Adrenal gland (tissue), 19 donors: ENCODE measurements at places on chromosomes 11 and 22. TPM values are rescaled to one million over a fixed set of nuclear protein-coding genes. Genes with fewer than 3 reads are reported as not detected.

GRCh38 chr11:78039919-78040671 lies 17.0 kb upstream of the KCTD14 start:
- peak; percentile 83 for DNase-seq
- H3K4me1 ChIP-seq, result peaks cover 24% of the 10 kb centered on the region
- no peaks in the 10 kb centered on the region for H3K36me3 ChIP-seq
- H3K4me3 ChIP-seq, result no peak overlapping the region
- H3K27me3 ChIP-seq, result no peaks in the 10 kb centered on the region

- H3K36me3 ChIP-seq, result no peaks in the 10 kb centered on the region
- no peak overlapping the region for H3K4me3 ChIP-seq
- DNase-seq, result peak; percentile 35
- no peak overlapping the region for H3K27ac ChIP-seq
Measured at GRCh38 chr11:128734103-128734831, 40.4 kb downstream of the FLI1 start.

DNA sequence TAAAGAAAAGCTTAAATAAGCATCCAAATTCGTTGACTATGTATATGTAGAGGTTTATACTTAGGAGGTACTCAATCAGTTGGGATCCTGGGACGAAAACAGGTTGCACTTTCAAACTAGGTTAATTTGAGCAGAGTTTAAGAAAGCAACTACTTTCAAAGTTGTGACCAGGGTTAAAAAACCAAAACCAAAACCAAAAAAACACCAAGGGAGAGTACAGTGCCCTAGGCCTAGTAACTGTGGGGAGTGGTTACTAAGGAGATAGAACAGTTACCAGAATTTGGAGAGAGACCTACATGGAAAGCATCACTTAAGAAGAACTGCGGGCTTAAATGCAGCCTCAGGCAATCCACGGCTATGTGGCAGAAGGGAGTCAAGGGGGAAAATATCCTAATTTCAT lies 148.3 kb downstream of the JRKL start:
- no peak overlapping the region for H3K27ac ChIP-seq
- no peaks in the 10 kb centered on the region for H3K36me3 ChIP-seq
- H3K27me3 ChIP-seq, result no peaks in the 10 kb centered on the region
- no peak overlapping the region for H3K4me3 ChIP-seq
- peaks cover 6% of the 10 kb centered on the region for H3K4me1 ChIP-seq
- DNase-seq, result no peak

- H3K27ac ChIP-seq, result no peak overlapping the region
- no peak for DNase-seq
- no peaks in the 10 kb centered on the region for H3K27me3 ChIP-seq
- H3K4me1 ChIP-seq, result no peaks in the 10 kb centered on the region
- no peaks in the 10 kb centered on the region for H3K36me3 ChIP-seq
- H3K4me3 ChIP-seq, result no peak overlapping the region
Measured at GRCh38 chr11:134024420-134025081, 44.3 kb upstream of the JAM3 start.

GRCh38 chr22:38572065-38572464 lies 2.1 kb upstream of the DMC1 start:
- no peaks in the 10 kb centered on the region for H3K36me3 ChIP-seq
- H3K4me1 ChIP-seq, result peaks cover 11% of the 10 kb centered on the region

DNA sequence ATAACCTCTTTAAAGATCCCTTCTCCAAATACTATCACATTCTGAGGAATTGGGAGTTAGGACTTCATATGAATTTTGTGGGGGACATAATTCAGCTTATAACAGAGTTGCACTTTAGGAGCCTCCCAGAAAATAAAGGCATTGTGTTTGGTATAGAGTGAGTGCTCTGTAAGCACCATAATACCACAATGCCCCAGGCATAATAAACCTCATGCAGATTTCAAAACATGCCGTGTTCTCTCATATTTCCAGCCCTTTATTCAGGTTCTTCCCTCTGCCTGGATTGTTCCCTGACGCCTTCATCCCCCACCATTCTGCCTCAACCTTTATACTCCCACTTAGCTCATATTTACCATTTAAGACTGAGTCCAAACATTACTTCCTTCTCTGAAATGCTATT lies 398.8 kb upstream of the FAT3 start:
- no peaks in the 10 kb centered on the region for H3K4me1 ChIP-seq
- no peak overlapping the region for H3K27ac ChIP-seq
- no peak for DNase-seq

GRCh38 chr11:66663741-66664296 lies 13.9 kb downstream of the RBM4B start:
- no peak overlapping the region for H3K4me3 ChIP-seq
- no peaks in the 10 kb centered on the region for H3K4me1 ChIP-seq
- peaks cover 41% of the 10 kb centered on the region for H3K36me3 ChIP-seq
- H3K27me3 ChIP-seq, result no peaks in the 10 kb centered on the region
- H3K27ac ChIP-seq, result no peak overlapping the region

DNA sequence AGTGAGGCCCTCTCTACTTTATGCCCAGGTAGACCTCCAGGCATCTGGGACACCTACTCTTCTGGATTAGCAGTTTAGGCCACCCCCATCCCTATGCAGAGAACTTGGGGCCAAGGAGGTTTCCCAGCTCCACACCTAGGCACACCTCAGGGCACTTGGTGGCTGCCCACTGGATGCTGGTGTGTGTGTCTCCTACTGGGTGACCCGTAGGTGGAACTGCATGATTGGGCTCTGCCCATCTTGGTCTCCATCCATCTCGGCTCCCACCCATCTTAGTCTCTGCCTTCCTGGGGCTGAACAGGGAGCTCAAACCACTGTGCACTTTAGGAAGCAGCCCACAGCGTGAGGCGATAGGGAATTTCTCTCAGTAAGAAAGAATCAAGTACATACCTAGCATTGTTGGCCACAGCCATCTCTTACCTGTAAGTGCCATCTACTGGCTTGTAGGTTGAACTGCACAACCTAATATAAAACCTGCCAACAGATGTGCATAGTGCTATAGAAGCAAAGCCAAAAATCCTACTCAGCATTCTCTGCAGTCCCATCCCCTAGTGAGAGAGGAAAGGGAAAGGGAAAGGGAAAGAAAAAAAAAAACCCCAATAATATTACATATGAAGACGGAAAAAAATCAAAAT lies 61.6 kb upstream of the PTPN5 start:
- H3K4me1 ChIP-seq, result no peaks in the 10 kb centered on the region
- no peaks in the 10 kb centered on the region for H3K27me3 ChIP-seq

- no peak overlapping the region for H3K27ac ChIP-seq
- no peaks in the 10 kb centered on the region for H3K4me1 ChIP-seq
- peaks cover 11% of the 10 kb centered on the region for H3K27me3 ChIP-seq
- H3K36me3 ChIP-seq, result no peaks in the 10 kb centered on the region
Measured at GRCh38 chr11:66015454-66015881, 3.7 kb downstream of the CST6 start.

DNA sequence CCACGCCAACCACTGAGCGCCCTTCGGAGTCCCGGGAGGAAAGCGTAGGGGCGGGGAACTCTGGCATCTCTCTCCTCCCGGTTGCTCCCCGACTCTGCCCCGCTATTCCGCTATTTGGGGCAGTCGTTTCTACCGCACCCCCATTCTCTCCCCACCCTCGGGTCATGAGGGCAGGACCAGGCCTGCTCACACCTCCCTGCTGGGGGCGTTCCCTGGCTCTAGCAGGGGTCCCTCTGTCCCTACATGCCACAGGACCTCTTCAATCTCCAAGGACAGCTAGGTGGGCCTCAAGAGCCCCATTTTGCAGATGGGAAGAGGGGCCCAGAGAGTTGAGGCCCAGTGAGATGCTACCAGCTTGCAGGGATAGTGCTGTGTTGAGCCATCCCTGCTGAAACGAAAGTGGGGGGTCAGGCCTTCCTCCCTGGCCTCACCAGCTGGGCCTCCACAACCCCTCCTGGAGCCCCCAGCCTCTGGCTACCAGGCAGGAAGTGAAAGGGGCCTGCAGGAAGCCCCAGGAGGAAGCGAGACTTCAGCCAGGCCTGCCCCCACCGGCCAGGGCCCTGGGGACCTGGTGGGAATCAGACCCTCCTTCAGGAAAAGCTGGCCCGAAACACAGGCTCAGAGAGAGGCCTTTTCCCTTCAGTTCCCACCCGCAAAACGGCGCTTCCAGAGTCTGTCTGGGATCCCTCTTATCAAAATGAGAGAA lies 5.5 kb upstream of the SHISA8 start:
- H3K27ac ChIP-seq, result no peak overlapping the region
- H3K4me1 ChIP-seq, result peaks cover 19% of the 10 kb centered on the region
- DNase-seq, result no peak
- peaks cover 2% of the 10 kb centered on the region for H3K27me3 ChIP-seq
- H3K36me3 ChIP-seq, result no peaks in the 10 kb centered on the region

DNA sequence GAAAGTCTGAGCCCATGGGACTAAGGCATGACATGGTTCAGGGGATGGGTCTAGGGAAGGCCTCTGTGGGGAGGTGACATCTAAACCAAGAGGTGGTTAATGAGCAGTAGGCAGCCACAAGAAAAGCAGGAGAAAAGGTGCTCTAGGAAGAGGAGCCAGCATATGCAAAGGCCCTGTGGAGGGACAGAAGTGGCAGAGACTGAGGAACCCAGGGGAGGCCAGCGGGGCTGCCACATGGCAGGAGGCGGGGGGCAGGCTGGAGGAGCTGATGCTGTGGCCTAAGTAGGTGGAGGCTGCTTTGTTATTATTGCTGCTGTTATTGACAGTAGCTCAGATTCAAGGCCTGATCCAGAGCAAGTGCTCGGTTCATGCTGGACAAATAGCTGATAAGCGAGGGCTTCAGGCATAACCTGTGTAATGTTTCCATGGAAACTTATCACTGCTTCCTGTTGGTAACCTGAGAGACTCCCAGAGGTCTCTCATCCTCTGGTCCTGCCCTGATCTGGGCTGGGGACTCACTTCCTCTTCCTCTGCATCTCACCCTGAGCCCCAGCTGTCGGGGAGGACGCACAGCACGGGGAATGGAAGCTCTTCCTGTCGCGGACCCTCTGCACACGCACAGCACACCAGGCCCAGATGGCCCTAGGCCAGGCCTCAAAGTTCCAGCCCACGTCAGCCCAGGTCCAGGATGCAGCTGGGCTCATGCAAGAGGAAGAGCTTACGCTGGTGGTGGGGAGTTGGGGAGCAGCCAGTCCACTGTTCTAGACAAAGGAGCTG lies 75.2 kb upstream of the TP53I11 start:
- peak overlapping the region; percentile 38 for H3K27ac ChIP-seq
- no peaks in the 10 kb centered on the region for H3K36me3 ChIP-seq
- H3K4me1 ChIP-seq, result peaks cover 11% of the 10 kb centered on the region
- no peaks in the 10 kb centered on the region for H3K27me3 ChIP-seq

DNA sequence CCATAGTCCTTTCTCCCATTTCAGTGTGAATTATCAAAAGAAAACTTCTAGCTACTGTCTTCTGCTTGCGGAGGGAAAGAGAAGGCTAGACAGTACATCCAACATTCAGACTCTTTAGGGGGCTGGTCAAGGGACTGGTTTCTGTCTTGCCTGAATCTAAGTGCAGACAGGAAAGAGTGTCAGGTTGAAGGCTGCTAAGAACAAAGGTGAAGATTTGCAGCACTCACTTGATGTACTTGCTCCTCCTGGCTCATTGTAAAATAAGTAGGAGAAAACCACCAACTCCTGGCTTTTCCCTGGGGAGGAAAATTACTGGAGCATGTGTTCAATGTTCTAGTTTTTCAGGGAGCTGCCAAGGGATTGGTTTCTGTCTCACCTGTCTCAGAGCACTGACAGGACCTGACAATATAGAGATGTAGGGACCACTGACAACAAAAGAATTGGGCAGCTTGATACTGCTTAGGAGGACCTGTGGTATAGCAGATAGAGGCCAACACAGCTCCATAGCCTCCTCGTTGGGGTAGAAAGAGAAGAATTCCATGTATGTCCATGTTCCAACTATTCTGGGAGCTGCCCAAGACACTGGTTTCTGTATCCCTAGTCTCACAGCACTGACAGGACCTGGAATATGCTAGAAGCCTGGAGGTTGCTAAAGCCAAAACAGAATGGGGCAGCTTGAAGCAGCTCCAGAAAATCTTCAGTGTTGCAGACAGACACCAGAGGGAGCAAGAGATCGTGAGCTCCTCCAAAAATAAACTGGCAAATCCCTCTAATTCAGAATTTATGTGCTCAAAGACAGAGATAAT lies 39.7 kb upstream of the MMP12 start:
- DNase-seq, result peak; percentile 41
- H3K4me3 ChIP-seq, result no peak overlapping the region
- H3K36me3 ChIP-seq, result no peaks in the 10 kb centered on the region
- H3K4me1 ChIP-seq, result no peaks in the 10 kb centered on the region
- no peak overlapping the region for H3K27ac ChIP-seq
- no peaks in the 10 kb centered on the region for H3K27me3 ChIP-seq

DNA sequence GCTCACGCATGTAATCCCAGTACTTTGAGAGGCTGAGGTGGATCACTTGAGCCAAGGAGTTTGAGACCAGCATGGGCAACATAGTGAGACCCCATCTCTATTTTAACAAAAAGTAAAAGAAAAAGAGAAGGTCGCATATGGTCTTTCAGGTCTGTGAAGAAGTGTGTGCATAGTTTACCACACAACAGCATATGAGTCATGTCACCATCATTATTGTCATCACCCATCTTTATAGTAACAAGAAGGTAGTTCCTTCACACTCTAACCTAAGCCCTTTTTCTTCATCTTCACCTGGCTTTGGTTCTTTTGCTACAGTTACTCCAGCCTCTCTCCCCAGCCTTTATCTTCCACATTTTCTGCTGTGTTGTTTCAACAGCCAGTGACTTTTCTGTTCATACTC lies 39.2 kb downstream of the PACS1 start:
- no peaks in the 10 kb centered on the region for H3K27me3 ChIP-seq
- no peak overlapping the region for H3K27ac ChIP-seq
- H3K4me1 ChIP-seq, result peaks cover 16% of the 10 kb centered on the region
- no peak for DNase-seq

GRCh38 chr22:47221840-47222615 lies 459.6 kb downstream of the TBC1D22A start:
- no peaks in the 10 kb centered on the region for H3K4me1 ChIP-seq
- no peak overlapping the region for H3K4me3 ChIP-seq
- DNase-seq, result no peak
- no peak overlapping the region for H3K27ac ChIP-seq
- no peaks in the 10 kb centered on the region for H3K27me3 ChIP-seq

Gene C11orf86
- 0.99 TPM for total RNA-seq

Gene SLC25A1
- 130 TPM for total RNA-seq

Gene MUS81
- total RNA-seq, result 45.2 TPM

Gene RCOR2
- 0.52 TPM for total RNA-seq

Gene KDM4F
- total RNA-seq, result not detected

Gene KCNE3
- 7.0 TPM for total RNA-seq

Gene TOB2
- total RNA-seq, result 36.2 TPM

Gene SEPTIN5
- total RNA-seq, result 14.1 TPM
